Hypothalamus (tissue), 51 donors: ENCODE measurements at places on chromosomes 2 and 18.

GRCh38 chr2:2714408-2714807, 383.3 kb upstream of the MYT1L start:
- DNase-seq = no peak

DNA sequence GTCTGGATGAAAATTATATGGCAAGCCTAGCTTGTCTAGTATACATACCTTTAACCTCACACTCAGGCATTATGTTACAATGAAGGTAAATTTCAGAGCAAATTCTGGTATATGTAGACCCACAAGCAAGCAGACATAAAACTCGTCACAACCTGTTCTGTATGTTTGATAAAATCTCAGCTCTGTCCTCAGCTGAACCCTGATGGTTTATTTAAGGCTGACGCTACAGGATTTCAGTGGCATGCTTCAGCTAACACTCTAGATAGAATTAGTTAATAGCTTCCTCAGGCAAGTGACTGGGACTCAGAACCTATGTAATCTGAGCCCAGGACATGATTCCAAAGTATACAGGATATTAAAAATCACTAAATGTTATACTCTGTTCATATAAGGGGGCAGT, 68.2 kb upstream of the MC2R start:
- DNase-seq = no peak

GRCh38 chr2:204550751-204551511, 5.7 kb downstream of the PARD3B start:
- DNase-seq = no peak

DNA sequence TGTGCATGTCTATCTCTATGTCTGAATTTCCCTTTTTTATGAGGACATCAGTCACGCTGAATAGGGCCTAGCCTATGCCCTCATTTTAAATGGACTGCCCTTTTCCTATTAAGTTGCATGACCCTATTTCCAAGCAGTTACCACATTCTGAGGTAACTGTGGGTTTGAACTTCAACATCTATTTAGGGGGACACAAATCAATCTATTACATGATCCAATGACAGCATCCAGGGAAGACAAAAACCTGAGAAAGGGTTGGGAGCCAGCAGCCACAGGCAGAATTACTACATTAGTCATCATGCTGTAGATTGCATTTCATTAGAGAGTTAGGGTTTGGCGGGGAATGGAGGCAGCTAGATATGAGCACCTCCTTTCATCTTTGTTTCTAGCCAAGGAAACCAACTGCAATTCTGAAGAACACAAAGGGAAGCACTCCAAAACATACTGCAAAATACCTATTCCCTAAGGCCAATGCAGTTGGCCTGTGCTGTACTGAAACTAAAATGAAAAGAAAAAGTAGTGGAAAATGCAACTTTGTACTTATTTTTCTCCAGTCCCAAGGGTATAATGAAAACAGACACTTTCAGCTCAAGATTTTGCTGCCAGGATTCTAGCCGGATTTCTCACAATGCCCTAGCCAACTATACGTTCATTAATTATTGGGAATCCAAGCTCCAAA, 40.4 kb upstream of the C1D start:
- no peak for DNase-seq

DNA sequence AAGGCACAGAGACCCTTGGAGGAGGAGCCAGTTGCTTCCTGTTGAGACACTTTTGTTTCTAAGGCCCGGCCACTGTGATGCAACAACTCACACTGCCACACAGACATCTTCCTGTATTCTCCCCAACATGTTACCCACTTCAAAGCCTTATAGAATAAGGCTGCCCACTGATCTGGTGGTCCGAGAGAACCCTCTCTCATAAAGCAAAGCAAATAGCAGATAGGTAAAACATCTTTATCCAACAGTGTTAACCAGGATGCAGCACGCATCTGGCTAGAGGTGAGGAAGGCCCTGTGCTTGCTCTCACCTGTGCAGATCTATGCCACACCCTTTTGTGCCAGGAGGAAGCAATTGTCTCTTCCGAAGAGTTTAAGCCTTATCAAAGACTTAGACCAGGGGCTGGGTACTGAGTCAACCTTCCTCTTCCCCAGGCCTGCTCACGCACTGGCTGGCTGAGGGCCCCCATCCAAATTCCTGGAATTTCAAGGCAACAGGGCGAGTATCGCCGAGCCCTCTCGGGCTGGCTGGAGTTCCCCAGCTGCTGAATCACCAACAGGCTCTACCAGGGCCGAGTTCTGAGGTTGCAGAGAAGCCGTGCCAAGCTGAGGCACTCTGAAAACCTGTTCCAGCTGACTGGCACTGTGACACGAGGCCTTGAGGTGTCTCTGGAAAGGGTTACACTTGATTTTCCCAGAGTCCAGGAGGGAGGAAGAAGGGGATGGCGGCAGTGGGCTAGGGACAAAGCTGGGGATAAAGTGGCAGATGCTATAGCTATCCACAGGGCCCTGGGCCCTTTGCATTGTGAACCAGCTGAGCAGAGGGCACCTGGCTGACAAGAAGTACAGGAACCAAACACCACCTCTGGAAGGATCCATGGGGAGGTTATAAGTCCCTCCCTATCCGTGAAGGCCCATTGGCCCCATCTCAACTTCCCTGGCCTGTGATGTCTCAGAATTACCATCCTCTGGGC, 29.3 kb downstream of the TGFA start:
- DNase-seq = no peak

DNA sequence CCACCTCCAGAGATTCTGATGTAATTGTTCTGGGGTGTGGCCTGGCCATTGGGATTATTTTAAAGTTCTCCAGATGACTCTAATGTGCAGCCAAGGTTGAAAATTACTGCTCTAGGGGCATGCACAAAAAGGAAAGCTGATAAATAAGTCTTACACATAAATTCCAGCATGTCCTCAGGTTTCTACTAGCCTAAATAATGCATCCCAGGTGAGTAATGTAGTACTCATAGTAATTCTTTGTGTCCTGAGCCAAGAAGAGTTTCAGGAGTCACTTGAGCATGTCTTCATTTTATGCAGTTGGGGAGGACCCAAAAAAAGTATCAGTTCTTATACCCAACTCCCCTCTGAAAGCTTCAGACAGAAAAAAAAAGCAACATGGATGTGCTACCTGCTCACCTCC, 130.1 kb upstream of the SP5 start:
- no peak for DNase-seq

DNA sequence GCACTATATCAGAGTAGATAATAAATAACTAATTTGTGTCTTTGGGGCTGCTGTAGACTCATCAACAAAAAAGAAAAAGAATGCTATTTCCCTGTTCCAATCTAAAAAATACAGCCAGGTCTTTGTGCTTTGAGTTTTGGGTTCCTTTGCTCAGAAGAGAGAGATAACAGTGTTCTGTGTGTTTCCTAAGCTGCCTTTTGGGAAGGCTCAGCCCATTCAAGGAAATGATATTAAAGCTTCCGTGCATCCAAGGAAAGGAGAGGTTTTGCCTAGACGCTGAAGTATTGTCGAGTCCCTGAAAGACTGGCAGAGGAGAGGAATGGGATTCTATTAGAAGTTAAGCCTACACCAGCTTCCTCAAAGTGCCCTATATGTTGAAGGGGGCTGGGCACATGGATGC, 25.8 kb upstream of the LRP2 start:
- no peak for DNase-seq

DNA sequence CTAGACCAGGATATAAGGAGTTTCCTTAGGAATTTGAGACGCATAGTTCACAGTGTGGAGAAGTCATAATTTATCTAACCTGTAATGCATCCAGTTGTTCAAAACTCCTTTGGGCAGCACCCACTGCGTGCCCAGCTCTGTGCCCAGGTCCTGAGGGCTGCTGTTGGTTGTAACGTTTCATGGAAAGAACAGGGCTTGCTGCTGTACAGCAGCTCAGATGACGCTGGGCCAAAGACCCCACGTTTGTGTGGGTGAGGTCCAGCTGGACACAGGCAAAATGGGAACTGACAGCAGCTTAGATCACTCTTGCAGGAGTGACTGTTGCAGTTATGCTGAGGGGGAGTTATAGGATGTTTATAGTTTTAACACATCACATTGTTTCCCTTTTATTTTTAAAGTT, 30.0 kb upstream of the HS6ST1 start:
- DNase-seq = no peak

DNA sequence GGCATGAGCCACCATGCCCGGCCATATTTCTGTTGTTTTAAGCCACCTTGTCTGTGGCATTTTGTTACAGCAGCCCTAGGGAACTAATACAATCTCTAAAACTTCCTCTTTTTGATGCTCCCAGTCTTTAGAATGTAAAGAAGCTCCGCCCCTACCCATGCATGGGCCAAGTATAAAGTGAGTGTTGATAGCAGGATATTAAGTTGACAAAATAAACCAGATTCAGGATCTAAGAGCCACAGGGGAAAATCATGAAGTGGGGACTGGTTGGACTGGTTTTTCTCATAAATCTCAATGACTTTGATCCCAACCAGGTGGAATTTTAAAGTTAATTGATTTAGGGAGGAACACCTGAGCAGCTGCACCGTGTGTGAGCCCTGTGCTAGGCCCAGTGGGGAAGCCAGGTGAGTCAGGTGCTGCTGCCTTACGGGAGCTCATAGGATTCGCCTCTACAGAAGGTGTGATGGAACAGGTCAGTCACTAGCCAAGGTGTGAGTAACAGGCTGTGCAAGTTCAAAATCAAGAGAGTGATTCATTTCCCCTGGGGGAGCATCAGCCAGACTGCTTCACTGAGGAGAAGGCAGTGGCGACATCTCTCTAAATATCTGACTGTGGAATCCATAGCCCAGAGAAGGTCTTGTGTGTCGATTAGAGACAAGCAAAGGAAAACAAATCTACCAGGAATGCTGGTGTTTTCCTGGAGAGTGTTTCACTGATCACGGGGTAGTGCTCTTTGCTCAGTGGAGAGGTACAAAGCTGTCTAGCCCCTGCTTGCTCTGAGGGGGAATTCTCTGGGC, 63.0 kb upstream of the MSH2 start:
- DNase-seq = no peak

- DNase-seq = no peak
Observed at GRCh38 chr18:46199515-46200147, 95.4 kb downstream of the HAUS1 start.

DNA sequence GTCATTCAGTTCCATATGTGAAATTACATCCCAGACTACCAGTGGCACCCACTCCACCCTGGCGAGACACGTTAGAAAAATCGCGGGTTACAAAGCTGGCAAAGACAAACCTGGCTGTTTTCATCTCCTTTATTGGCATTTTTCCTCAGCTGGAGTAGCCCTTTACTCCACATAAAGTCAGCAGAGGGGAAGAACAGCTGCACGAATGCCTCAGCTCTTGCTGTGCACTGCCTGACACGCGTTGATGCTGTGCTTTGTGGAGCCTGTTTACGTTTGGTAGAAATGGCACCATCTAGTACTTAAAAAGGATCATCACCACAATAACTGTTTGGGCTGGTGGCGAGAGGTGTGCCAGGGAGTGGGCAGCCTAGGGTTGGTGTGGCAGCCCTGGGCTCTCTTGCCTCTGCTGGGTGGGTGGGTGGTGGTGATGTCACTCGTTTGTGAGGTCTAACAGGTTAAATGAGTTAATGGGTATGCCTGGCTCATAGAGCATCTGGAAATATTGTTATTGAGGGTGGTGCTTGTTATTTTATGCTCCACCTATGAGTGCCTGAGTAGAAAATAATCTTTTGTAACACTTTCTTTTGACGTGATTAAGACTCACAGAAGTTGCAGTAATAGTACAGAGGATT, 16.4 kb downstream of the FARP2 start:
- DNase-seq = no peak

DNA sequence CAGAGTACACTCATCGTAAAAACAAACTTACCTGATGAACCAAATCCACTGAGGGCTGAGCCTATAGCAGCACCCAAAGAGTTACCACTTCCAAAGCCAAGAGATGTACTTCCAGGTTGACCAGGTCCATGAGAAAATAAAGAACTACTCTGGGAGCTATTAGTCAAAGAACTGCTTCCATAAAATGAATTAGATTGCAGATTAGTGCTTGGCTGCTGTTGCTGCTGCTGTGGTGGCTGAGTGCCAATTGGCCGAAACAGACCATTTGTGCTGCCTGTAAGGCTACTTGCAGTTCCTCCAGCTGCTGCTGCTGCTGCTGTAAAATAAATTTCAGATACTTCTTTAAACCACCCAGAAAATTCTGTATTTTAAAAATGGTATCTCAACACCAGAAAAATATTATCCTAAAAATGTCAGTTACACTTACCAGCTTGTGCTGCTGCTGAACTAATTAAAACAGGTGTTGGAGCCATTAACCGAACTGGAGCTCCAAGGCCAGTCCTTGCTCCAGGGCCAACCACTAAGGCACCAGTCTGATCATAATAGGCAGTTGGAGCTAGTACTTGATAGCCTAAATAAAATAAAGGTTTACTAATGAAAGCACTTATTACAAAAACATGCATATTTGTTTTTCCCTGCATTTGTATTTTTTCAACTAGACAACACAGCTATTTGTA, 58.1 kb upstream of the SDC1 start:
- peak; percentile 41 for DNase-seq

- DNase-seq = no peak
Observed at GRCh38 chr2:176139661-176140512, 10.4 kb downstream of the HOXD8 start.

- DNase-seq = no peak
Observed at GRCh38 chr2:34747643-34748042, 1148.5 kb upstream of the FAM98A start.

DNA sequence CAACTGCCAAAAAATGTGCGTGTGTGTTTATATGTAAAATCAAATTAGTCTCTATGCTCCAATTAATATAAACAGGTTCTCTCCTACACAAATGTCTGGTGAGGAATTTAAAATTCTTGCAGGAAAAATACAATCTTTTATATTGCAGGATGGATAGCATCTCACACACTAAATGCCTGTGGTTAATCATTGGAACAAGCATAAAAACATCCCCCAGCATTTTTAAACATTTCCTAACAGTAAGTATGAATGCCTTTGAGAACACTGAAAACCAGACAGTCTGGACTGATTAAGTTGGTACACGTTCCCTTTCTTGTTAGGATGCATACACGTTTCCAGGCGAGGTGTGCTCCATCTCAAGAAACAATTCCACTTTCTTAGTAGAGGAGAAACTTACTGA, 29.9 kb upstream of the PDE1A start:
- DNase-seq = no peak

GRCh38 chr18:22320771-22321170, 96.9 kb downstream of the CTAGE1 start:
- DNase-seq = no peak

- DNase-seq = no peak
Observed at GRCh38 chr2:101200676-101201075, 49.5 kb upstream of the TBC1D8 start.

DNA sequence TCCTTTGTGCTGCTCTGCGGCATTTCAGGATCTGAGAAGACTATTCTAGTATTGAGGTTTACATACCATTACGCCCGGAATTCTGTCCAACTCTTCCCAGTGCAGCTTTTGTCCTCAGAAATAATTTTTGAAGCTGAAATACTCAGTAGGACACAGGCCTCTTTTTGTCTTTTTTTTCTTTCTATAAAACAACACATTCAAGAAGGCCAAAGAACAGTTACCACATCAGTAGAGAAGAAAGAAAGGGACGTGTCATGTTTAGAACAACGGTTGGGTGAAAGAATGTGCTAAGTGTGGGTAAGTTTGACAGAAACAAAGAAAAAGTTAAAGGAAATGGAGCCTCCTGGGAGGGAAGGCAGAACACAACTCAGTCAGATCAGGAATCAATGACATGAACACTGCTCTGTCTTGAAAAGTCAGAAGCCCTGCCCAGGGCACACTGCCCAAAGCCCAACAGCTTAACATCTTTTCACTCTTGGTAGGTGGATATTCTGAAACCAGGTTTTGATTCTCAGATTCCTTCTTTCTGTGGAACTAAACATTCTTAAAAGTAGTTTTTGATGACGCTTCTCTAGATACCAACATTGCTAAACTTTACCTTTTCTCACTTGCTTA, 198.6 kb upstream of the CWC22 start:
- no peak for DNase-seq

GRCh38 chr2:13001408-13001807, 284.7 kb downstream of the TRIB2 start:
- DNase-seq = no peak
